ENCODE measurements at places on chromosomes 7 and 10. TPM values are rescaled to one million over a fixed set of nuclear protein-coding genes. Genes with fewer than 3 reads are reported as not detected.

The EPO gene
- 0.88 TPM for total RNA-seq

- peak; percentile 34 for DNase-seq
These were observed 3.0 kb upstream of the NCAPG2 start for GRCh38 chr7:158707610-158708009.

The RBP3 gene
- not detected for total RNA-seq

DNA sequence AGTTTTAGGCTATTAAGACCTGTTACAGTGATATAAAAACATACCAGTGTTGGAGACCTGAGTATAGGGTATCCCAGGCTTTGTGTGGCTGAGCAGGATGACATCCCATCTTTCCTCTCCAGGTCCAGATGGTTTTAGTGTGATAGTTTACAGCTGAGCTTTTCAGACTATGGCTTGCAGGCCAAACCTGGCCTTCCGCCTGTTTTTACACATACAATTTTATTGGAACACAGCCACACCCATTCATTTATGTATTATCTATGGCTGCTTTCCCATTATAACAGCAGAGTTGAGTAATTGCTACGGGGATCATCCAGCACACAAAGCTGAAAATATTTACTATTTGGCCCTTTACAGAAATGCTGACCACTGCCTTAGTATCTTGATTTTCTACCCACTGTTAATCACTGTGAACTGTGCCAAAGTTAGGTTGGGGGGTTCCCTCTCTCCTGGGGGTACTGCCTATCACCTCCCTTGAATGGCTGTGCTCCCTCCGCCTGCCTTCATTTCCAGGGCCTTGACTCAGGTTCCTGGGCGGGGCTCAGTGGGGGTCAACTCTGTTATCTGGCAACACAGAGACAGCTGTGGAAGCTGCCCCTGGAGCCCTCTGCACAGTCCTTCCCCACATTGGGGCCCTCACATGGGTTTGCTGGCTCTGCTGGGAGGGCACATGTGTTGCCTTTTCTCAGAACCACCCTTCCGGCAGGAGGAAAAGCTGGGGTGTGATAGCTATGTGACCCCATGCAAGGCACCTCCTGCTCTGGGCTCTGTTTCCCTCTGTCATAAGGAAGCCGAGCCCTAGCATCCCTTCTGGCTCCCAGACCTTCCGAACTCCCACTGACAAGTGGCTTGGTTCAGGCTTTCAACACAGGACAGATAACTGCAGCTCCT is 40.3 kb upstream of the SH2D4B start:
- no peak for DNase-seq

GRCh38 chr7:94307399-94308048 is 87.2 kb upstream of the COL1A2 start:
- DNase-seq, result no peak

DNA sequence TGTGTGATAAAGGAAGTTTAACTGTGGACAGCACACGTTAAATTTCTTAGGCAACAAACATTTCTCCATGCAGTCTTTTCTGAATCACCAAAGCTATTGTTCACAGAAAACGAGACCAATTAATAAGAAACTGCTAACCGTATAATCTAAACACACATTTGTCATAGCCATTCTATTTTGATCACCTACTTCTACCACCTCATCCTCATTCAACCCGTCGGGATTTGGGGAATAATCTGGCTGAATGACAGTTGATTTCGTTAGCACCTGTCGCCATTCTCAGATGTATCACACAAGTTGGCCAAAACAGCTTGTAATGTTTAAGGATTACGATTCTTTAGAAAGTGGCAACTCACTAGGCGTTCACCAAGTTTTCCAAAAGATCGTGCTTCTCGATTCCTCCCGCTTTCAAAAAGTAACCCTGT is 1.2 kb downstream of the EZH2 start:
- no peak for DNase-seq

DNA sequence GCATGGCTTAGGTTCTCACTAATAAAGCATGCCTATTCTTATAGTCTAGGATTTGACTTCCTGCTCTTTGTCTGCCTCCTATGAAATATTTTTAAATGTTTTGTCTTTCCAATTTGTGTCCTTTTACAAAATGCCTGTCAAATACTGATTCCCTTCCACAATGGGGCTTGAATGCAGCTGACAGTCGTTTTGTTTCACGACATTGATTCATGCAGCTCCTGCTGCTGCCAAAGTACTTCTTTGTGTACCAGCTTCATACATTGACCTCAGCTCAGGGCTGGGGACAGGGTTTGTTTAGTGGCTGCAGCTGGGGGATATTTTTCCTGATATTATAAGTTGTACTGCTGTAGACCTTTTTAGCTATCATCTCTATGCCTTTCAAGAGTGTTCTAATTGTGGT is 371.9 kb upstream of the CHRM2 start:
- DNase-seq, result no peak

The SPDYE6 gene
- not detected for total RNA-seq

The GPR22 gene
- total RNA-seq, result not detected

The CYP2C19 gene
- total RNA-seq, result 0.08 TPM

The FAS gene
- total RNA-seq, result 21.3 TPM
